ENCODE measurements at places on chromosomes 1 and 21. TPM values are rescaled to one million over a fixed set of nuclear protein-coding genes. Genes with fewer than 3 reads are reported as not detected.

DNA sequence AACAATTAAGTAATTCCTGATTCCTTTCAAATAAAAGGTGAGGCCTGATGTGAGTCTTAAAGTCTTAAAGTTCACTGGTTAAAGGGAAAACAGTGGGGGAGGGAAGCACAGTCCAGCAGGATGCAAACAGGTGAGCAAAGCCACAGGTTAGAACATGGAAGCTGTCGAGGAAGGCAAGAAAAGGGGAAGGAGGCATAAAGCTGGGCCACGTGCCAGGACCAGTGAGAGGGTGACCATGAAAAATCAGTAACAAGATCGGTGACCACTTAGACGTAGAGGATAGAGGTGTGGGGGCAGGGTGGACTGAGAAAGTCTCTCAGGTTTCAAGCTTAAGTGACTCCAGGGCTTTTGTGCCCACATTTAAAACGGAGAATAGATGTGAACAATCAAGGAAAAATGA is 231.3 kb downstream of the SETD4 start:
- DNase-seq: no peak

GRCh38 chr1:199684686-199685273 is 342.7 kb upstream of the NR5A2 start:
- DNase-seq: peak; percentile 89

DNA sequence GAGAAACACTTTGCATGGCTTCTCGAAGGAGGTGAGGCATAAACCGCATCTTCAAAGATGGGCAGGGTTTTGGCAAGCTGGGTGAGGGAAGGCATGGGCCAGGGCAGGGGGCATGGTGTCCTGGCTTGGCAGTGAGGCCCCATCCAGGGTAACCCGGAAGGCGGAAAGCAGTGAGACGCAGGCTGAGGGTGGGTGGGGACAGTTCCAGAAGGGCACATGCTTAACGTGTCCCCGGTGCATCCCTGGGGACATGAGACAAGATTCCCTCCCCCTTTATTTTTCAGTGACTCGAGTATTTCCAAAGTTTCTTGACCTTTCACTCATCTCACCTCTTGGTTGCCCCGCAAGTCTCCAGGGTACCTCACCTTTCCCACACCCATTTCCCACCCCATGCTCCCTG is 122.8 kb upstream of the SLC25A33 start:
- no peak for DNase-seq

DNA sequence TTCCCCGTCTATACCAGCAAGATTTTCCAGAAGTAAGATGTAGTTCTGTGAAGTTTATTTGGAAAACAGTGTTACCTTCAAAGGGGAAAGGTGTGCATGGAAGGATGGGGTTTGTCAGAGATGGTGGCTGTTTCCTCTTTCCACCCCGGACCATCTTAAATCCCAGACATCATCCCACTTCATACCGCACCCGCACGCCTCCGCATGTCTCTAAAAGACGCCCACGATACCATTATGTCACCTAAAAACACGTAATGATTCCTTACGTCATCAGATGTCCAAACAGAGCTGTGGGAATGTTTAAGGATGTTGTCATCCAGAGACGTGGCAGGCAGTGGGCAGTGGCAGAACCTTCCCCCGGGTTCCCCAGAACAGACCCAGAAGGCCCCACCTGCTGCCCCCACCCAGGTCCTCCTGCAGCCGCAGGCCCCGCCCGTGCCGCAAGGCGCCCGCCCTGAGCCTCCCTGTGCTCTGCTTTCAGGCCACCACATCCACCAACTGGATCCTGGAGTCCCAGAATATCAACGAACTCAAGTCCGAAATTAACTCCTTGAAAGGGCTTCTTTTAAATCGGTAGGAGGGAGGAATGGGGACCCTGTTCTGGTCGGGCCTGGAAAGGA is 152.2 kb downstream of the PEX14 start:
- DNase-seq: no peak

GRCh38 chr1:210099921-210100320 is 132.7 kb upstream of the SERTAD4 start:
- DNase-seq: no peak

GRCh38 chr1:74861867-74862266 is 128.9 kb downstream of the TYW3 start:
- DNase-seq: no peak

GRCh38 chr1:196550731-196551130 is 57.5 kb downstream of the KCNT2 start:
- no peak for DNase-seq

GRCh38 chr1:42931108-42931539 is 27.5 kb downstream of the SLC2A1 start:
- peak; percentile 63 for DNase-seq

Gene RHD
- 0.34 TPM for total RNA-seq

Gene SLC35F3
- total RNA-seq: under 0.01 TPM
